ENCODE measurements at places on chromosomes 6 and 20.

- DNase-seq, result no peak
Measured at GRCh38 chr20:62337558-62338293, 29.4 kb downstream of the LAMA5 start.

GRCh38 chr6:15546591-15546990 lies 116.2 kb downstream of the DTNBP1 start:
- no peak for DNase-seq

- no peak for DNase-seq
Measured at GRCh38 chr6:166006900-166007301, 160.8 kb downstream of the TBXT start.

DNA sequence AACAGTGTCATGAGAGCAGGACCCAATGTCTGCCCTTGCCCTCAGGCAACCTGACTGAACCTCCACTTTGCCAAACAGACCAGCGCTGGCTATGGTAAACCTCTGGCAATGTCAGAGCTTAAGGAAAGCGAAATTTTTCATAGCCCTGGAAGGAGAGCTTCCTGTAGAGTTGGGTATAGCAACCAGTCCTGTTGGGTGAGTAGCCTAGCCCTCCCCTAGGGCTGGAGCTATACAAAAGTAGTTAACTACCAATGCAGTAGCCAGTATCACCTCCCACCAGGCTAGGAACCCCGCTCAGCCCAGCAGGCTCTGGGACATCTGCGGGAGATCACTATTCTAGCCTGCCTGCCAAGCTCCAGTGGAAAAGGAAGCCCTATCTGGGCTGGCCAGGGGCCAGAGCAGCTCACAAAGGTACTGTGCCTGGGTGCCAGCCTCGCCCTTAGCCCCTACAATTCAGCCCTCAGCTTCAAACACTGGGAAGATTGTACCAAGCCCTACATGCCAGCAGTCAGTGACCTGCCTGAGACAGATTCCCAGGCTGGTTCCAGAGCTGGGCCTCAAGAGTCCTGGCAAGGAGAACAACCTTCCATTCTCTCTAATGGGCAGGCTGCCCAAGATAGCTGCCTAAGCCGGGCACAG lies 7.9 kb downstream of the WFDC3 start:
- peak; percentile 43 for DNase-seq

- no peak for DNase-seq
Measured at GRCh38 chr6:151704383-151704782, 103.1 kb upstream of the ESR1 start.

DNA sequence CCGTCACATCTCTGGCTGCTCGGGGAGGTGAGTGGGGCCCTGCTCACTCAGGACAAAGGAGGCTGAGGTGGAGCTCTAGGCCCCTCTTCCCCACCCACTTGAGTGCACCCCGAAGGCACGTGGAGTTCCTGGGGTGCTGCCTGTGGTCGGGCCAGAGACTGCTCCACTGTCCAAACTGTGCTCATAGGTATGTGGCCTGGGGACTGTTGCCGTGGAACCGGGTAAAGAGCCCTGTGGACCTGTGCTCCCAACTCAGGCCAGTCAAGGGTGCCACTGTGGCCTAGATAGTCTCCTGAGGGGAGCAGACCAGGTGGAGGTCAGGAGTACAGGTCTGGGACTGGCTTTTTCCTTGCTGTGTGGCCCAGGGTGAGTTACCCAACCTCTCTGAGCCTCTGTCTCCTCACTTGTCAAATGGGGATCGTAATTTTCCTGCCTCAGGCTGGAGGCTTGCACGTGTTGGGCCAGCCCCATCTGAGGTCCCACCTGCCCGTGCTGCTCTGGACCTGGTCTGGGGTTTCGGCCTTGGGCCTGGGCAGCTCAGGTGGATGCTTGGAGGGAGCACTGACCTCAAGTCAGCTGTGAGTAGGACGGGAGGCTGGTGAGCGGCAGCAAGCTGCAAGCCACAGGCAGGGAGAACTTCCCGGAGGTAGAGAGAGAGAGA lies 12.4 kb upstream of the NPBWR2 start:
- DNase-seq, result no peak

DNA sequence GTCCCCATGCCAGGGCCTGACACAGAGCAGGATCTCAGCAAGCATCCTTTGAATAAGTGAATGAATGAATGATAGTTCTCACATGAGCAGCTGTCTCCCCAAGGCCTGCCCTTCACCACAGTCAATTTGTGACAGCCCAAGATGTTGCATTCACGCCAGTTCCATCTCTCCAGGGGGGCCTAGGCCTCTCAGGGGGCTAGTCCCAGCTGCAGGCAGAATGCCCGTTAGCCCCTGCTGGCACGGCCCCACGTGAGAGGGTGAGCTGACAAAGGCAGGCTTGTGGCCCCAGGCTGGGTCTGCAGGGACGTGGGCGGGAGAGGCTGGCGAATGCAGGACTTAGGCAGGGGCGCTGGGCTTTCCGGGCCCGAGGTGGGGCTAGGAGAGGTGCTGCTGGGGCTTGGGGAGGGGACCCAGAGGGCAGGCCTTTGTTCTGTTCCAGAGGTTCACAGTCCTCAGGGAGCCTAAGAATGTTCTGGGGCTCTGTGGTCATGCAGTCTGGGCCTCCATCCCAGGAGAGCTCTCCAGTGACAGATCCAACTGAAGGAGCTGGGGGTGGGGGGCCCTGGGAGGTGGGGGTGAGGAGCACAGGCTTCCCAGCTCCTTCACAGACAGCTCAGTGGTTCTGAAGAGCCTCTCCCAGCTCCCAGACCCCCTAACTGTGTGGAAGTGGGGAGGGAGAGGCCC lies 30.5 kb upstream of the TLDC2 start:
- no peak for DNase-seq

- DNase-seq, result peak; percentile 84
Measured at GRCh38 chr6:4351520-4352321, 216.3 kb upstream of the ECI2 start.

DNA sequence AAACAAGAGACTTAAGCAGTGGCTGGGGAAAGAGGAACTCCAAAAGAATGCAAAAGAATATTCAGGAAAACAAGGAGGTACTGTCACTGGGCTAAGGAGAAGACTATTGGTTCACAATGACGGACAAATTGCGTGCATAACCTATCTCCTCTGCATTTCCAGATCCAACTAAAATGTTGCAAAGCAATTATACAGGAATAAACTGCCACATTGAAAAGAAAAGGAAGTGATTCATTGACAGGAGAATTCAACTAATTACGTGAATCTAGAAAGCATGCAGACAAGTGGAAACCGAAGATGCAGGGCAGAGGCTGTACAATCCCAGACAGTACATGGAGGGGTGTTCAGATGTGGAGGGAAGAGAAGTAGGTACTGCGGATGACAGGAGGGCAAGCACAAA lies 152.8 kb upstream of the RIPOR2 start:
- DNase-seq, result no peak

- peak; percentile 3 for DNase-seq
Measured at GRCh38 chr20:25271486-25272222, 23.8 kb downstream of the PYGB start.

DNA sequence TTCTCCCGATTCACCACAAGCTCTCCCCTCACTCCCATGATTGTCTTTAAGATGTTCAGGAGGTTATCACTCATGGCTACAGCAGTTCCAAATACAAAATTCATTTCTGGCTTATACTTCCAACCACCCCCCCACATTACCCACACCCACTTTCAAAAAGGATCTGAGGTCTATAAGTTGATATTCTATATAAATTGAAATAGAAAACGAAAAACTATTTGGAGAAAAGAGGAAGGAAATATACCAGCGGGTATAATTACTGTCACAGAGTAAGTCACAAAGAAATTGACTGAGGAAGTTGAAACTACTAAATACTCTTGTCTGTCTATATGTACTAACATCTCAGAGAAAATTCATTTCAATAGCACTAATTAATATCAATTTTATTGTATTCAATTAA lies 112.7 kb upstream of the TNFAIP3 start:
- DNase-seq, result no peak

GRCh38 chr20:20658871-20659431 lies 53.5 kb downstream of the RALGAPA2 start:
- DNase-seq, result no peak

- peak; percentile 26 for DNase-seq
Measured at GRCh38 chr6:74735304-74735703, 470.5 kb downstream of the COL12A1 start.

DNA sequence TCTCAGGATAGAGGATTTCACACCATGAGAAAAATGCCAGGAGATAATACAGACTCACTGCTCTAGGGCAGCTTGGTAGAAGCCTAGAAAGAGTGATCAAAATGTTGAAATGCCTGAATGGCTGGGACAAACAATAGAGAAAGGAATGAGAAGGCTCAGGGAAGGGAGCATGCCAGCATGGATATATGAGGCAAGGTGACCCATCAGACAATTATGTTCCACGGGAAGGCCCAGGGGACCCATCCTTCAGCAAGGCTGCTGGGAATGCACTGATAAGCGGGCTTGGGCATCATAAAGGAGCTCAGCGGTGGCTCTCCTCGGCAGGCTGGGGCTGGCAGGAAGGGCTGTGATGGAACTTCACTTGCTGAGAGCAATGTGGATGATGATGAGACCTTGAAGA lies 12.2 kb downstream of the HEBP2 start:
- DNase-seq, result no peak

DNA sequence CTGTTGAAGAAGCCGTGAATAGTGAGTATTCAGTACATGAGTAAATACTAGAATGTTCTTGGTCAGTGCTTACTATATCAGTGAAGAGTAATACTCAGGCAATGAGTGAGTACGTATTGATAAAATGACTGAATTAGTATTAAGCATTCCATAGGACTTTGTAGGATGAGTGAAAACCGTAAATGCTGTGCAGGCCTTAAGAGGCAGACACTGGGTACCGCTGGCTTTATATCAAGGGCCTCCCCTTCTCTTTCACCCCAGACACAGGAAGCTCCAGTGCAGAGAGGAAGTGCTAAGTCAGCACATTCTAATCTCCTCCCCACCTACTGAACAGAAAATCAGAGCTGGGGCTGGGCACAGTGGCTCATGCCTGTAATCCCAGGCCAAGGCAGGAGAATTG lies 24.2 kb downstream of the POFUT1 start:
- no peak for DNase-seq

DNA sequence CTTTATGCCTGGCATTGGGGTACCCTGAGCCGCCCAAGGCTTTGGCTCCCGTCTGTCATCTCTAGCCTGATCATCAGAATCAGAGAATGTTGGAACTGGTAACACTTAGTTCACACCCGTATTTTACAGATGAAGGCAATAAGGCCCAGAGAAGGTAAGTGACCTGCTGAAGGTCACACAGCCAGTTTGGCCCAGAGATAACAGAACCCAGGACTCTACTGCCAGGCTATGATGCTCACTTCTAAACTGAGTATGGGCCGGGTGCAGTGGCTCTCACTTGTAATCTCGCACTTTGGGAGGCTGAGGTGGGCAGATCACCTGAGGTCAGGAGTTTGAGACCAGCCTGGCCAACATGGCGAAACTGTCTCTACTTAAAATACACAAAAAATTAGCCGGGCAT lies 1.8 kb upstream of the TGM6 start:
- no peak for DNase-seq

DNA sequence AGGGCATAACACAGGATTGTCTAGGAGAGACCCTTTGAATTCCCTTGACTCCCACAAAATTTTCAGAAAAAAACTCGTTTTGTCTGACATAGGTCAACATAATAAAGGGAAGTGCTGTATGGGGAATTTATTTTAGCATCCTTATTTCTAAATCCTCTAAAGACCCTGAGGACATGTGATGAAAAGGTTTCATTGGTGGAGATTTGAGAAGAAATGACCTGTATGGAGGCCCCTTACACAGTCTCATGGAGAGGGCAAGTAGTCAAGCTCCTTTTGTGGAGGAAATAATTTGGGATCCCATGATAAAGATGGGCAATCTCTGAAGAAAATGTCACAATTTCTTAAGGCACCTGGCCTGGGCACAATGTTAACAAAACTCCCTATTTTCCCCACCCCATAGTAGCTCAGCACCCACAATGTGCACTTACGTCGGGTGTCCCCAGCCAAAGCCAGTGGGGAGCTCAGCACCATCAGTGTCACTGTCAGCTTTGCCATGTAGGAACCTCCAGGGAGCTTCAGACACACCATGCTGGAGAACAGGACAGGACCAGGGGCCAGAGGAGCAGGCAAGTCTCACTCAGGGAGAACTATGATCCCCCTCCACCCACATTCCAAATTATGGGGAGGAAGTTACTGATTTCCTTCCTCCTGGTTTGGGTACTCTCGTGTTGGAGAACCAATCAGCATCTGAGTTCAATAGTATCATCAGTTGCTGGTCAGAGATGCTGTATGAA lies at the start of gene HLA-DRB5:
Gene HLA-DRB5, minus strand, starts transcription at position 591 of the 734 bp plus-strand sequence. Its CDS starts 63 bp downstream, at position 528.
- DNase-seq, result no peak

DNA sequence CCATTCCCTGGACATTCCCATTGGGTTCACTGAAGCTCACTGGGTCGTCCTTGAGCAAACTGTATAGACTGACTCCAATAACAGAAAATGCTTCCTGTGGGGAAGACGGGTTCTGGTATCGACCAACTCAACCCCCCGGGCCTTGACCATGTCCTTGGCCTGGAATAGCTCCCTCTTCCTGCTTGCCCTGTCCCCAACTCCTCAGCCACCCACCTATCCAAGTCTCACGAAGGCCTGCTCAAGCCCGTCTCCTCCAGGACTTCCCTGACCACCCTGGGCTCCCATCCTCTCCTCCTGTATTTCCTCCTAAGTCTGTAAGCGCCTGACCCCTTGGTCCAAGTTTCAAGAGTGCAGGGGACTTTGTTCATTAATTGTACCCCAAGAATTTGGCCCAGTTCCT lies 2.8 kb upstream of the HMGA1 start:
- DNase-seq, result no peak

- peak; percentile 68 for DNase-seq
Measured at GRCh38 chr6:13357551-13358075, 29.3 kb upstream of the TBC1D7 start.

GRCh38 chr6:111580401-111580800 lies 25.3 kb downstream of the TRAF3IP2 start:
- no peak for DNase-seq

- DNase-seq, result no peak
Measured at GRCh38 chr6:9606435-9607134, 808.3 kb downstream of the TFAP2A start.

DNA sequence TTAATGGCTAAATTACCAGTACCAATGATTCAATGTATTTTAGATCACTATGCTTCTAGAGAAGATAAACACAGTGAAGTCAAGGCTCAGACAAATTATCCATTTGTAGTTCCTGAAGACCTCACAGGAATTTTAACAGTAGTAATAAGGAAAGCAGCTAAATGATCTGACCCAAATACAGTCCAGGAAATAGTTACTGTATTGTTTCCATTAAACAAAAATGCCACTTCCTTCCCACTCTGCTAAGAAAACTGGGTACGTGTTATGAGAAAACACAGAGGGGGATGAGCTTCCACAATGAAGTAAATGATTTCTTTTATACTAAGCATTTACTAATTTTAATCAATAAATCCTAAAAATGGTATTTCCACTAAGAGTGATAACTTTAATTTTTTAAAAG lies 127.9 kb downstream of the CDK19 start:
- DNase-seq, result no peak

- DNase-seq, result no peak
Measured at GRCh38 chr20:8757146-8757545, 311.7 kb upstream of the PLCB4 start.

GRCh38 chr20:53658973-53659372 lies 65.3 kb upstream of the ZNF217 start:
- DNase-seq, result no peak

GRCh38 chr20:9331707-9332435 lies 182.5 kb upstream of the LAMP5 start:
- no peak for DNase-seq
